ENCODE measurements at places on chromosomes 11 and 22.

GRCh38 chr11:45232341-45233080 is 53.6 kb downstream of the SYT13 start:
- DNase-seq, result no peak

- no peak for DNase-seq
Observed at GRCh38 chr11:12005476-12005875, 3.0 kb downstream of the DKK3 start.

DNA sequence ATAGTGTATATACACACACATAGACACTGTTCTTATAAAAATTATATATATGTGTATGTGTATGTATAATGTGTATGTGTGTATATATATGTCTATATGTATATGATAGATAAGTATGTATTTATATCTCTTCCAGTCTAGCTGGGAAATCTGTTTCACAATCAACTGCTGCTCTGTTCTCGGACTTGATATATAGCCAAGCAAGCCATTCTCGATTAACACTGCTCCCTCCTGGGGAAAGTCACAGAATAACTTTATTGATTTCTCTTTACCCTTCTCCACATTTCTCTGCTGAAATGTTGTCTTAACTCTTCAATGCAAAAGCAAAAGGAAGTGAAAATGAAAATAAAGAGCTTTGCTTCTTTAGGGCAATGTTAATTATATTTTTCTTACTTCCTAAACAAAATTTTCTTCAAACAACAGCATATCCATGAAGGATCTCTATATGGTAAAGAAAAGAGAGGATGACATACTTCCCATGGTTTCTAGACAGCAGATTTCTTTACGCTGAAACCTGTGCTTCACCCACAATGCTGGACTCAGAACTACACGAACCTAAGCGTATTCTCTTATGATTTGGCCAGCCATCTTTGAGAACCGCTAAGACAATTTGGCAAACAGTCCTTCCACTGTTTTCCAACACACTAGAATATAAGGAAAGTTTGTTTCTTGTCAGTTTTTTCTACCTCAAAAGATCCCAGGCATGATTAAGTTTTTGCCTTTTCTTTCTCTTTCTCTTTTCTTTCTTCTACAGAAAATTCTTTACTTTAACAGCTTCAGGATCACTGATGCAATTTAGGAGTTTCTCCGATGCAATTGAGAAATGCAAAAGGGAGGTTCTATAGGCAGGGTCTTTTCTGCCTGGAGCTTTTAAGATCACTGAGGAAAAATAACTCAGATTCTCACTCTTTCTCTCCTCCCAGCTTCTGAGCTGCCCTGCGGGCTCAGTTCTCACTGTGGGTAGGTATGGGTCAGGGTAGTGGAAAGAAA is 1.9 kb downstream of the BLID start:
- no peak for DNase-seq

DNA sequence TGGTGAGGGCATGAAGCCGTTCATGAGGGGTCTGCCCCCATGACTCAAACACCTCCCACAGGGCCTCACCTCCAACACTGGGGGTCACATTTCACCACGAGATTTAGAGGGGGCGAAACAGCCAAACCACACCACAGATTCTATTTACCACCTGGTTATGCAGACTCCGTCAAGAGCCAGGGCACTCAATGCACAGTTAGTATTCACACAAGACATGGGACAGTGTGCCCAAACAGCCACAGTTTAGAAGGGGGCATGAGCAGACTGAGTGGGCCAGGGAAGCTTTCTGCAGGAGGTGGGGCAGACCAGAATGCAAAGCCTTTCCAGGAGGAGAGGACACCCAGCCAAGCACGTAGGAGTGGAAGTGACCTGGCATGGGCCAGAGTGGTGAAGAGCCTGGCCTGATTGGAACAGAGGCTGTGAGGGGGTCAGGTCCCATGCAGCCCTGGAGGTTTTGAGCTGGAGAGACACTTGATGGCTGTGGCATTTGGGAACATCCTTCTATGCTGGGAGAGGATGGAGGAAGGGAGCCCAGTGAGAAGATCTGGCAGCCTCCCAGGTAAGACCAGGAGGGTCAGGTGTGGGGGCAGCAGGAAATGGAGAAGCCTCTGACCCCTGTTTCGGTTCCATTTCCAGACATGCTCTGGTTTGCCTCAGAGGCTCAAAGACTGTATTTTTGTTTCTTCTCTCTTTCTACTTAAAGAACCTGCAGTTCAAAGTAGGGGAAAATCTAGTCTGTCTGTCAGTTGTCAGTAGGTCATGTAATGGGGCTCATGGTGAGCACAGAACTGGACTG is 199.1 kb upstream of the NCAM1 start:
- DNase-seq, result no peak

GRCh38 chr11:14417617-14418374 is 58.8 kb upstream of the RRAS2 start:
- DNase-seq, result no peak

DNA sequence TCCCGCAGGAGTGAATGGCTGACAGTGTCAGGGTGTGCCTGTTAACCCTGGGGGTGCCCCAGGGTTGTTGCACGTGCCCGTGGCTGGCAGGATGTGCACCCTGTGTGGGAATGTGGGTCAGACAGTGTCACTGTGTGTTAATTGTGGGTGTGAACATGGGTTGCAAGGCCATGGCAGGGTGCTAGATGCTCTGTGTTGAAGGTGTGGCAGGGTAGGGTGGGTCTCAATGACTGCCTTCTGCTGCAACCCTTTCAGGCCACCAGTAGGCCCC is 8.3 kb downstream of the RIN1 start:
- DNase-seq, result no peak

DNA sequence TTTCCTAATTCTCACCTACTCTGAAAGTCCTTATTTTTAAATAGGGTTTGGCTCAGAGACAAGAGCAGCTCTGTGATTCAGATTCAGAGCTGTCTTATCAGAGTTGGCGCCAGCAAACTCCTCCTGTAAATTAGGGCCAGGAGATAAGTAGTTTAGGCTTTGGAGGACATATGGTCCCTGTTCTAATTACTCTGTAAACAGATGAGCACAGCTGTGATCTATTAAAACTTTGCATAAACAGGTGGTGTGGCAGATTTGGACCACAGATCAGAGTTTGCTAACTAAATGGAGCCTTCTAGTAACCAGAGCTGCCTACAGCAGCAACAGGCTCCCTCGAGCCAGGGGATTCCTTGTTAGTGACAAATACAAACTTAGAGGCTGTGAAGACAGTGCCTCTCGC is 27.9 kb downstream of the YPEL1 start:
- peak; percentile 97 for DNase-seq

DNA sequence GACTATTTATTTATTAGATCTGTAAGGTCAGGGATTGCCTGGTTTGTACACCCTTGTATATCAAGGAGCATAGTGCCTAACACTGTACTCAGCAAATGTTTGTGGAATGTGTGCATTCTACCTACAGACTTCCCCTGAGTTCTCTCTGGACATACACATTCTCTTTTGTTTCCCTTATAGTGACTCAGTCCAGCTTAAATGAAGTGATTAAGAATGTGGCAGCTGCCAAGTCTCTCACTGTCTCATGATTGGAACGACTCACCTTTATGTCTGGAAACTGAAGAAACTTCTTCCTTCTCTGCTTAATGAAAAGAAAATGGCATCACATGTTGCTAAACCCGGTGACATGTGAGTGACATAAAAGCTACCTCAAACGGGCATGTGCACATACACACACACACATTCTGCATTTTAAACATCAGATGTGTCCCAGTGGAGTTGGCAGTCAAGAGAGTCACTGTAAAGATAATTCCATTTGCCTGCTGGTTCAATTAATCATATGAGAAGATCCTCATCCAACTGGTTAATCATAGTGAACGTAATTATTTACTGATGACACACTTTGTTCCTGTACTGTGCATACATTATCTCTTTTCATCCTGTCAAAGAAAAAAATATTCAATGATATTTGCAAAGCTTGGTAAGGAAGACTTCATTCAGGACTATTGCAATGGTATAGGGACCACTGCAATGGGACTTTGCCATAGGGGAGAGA is 42.8 kb downstream of the GLYAT start:
- no peak for DNase-seq

- no peak for DNase-seq
Observed at GRCh38 chr11:62707277-62707861, at the start of the genes BSCL2 and GNG3. TSS of gene BSCL2 (minus strand) at chr11:62707424. CDS start at chr11:62707195, 229 bp downstream. TSS of gene GNG3 (plus strand) at chr11:62707676. CDS start at chr11:62708296, 620 bp downstream.

- DNase-seq, result no peak
Observed at GRCh38 chr11:87265979-87266378, 228.2 kb downstream of the TMEM135 start.

DNA sequence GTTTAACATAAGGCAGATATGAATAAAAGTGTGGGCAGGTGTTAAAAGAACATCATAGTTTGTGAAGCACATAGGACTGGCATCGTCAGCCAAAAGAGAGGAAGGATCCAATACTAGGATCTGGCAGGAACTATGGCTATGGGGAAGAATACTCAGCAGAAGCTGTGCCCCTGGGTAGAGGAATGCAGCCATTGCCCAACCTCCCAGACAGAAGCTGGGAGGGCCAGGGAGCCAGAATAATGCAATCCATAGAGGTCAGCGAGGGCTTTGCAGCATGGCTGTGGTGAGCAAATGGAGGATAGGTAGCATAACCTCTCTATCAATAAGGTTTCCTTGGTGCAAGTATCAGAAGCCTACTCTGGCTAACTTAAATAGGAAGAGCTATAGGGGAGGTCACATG is 11.7 kb upstream of the CSTF3 start:
- DNase-seq, result no peak

DNA sequence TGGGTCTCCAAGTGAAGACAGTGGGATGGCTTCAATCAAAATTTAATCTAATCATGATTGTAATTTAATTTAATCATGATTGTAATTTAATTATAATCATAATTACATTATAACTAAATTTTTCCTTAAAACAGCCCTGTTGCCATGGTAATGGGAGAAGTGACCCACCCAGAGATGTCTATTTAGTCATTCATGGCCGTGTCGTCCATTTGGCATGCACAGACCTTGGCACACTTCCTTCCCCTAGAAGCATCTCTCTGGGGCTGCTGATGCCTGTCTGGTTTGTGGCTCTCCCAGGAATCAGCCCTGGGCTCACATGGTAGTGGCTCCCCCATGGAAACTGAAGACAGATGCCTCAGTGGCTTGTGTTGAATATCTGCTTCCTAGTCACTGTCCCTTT is 27.0 kb downstream of the P4HA3 start:
- DNase-seq, result no peak

- DNase-seq, result no peak
Observed at GRCh38 chr22:38638728-38639127, 17.5 kb downstream of the FAM227A start.

GRCh38 chr11:7480113-7480512 is 5.2 kb upstream of the OLFML1 start:
- DNase-seq, result no peak

GRCh38 chr22:46812788-46813187 is 50.3 kb downstream of the TBC1D22A start:
- no peak for DNase-seq

DNA sequence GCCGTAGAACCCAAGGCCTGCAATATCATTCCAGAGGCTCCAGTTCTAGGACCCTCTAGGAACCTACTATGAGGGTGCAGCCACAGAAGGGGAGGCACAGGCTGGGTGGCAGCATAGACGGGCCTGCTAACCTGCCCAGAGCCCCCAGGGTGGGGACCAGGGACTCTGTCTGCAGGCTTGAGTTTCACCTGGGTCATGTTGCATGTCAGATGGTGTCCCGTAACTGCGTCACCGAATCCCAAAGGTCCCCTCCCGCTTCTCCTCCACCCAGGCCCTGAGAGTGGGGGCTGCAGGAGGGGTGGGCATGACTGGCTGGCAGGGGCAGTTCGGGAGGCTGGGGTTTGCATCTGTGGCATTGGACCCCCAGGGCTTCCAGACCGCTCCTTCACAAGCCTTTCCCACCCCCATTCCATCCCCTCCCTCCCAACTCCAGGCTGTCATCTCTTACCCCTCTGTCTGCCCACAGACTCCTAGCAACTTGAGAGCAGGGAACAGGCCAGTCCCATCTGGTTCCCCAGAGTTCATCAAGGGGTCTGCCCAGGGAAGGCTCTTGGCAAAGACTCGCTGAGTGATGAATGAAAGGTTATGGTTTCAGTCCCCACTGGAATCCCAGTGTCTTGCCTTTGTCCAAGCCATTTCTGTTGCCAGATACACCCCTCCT is 16.3 kb downstream of the MYO7A start:
- no peak for DNase-seq

DNA sequence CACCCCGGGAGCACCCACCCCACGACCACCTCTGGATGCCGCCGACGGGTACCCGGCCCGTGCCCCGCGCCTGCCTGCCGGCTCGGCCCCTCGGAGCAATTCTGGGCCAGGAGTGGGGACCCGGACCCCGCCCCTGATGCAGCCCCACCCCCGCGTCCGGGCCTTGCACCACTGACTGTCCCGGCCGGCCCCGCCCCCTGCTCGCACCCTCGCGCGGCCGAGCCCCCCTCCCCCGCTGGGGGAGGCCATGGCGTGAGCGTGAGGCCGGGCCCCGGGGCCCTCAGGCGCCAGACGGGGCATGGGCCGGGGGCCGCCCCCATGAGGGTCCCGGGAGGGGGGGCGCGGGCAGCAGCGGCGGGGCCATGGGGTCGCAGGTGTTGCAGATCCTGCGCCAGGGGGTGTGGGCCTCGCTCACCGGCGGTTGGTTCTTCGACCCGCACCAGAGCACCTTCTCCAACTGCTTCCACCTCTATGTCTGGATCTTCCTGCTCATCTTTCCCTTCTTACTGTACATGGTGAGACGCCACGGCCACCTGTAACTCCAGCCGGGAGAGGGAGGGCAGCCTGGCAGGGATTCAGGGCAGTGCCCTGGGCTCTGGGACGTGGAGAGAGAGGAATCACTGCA is 486 bp downstream of the PCNX3 start:
- no peak for DNase-seq

GRCh38 chr22:32339190-32340012 is 18.3 kb upstream of the RFPL3 start:
- no peak for DNase-seq

DNA sequence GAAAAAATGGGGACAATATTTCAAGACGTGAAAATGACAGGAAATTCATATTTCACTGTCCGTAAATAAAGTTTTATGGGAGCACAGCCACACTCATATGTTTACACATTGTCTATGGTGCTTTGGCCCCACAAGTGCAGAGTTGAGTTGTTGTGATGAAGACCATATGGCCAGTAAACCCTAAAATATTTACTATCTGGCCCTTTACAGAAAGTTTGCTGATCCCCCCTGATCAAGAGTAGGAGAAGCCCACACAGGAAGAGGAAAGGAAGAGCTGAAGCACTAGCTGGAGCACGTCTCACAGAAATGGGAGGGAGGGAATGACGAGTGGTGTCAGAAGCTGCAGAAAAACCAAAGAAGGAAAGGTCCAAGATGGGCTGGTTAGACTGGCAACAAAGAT is 78.8 kb downstream of the TNRC6B start:
- no peak for DNase-seq

DNA sequence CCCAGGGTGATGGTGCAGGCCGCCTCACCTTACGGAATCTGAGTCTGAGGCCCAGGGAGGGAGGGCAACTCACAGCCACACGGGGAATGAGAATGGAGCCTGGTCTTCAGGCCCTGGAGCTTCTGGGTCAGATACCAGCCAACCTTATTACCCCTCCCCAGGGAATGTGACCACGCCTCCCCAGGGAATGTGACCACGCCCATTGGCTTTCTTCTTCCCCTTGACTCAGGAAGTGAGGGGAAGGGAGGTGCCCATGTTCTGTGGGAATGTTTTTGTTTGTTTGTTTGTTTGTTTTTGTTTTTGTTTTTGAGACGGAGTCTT is 57.5 kb upstream of the RBFOX2 start:
- DNase-seq, result no peak

Data from NCI-H1694 (cell line).